Smooth muscle cell of the umbilical artery (primary cell): ENCODE measurements at places on chromosomes 4 and X. TPM values are rescaled to one million over a fixed set of nuclear protein-coding genes. Genes with fewer than 3 reads are reported as not detected.

Gene ARX
- total RNA-seq, result not detected in 2 replicates

Gene GJB1
- not detected in 2 replicates for total RNA-seq

Gene ADAMTS3
- 3.3 and 5.5 TPM in 2 replicates for total RNA-seq

Gene SCD5
- 12.2 and 13.5 TPM in 2 replicates for total RNA-seq

Gene DHRSX
- total RNA-seq, result 25.7 and 28.2 TPM in 2 replicates

Gene VSIG4
- total RNA-seq, result not detected in 2 replicates

Gene NEUROG2
- not detected in 2 replicates for total RNA-seq

Gene NLGN4X
- not detected in 2 replicates for total RNA-seq

Gene MAB21L2
- 0.28 and 1.8 TPM in 2 replicates for total RNA-seq

Gene KIAA1210
- total RNA-seq, result not detected in 2 replicates

Gene USP17L22
- total RNA-seq, result not detected in 2 replicates

Gene TMEM47
- 37.4 and 40.6 TPM in 2 replicates for total RNA-seq

Gene ASMT
- not detected in 2 replicates for total RNA-seq

Gene MAGEC1
- not detected in 2 replicates for total RNA-seq

Gene SH3D19
- 24.1 and 31.6 TPM in 2 replicates for total RNA-seq

Gene PI4K2B
- total RNA-seq, result 18.7 and 32.7 TPM in 2 replicates

Gene H2BW2
- not detected in 2 replicates for total RNA-seq

Gene GAGE2A
- not detected in 2 replicates for total RNA-seq

Gene FAM50A
- total RNA-seq, result 73.1 and 81.4 TPM in 2 replicates

Gene IL2RG
- total RNA-seq, result not detected in 2 replicates

Gene MND1
- total RNA-seq, result 1.8 and 3.0 TPM in 2 replicates

Gene ITM2A
- total RNA-seq, result not detected in 2 replicates

Gene SYP
- 0.30 and 0.32 TPM in 2 replicates for total RNA-seq

Gene IGSF1
- total RNA-seq, result 0.14 TPM in 1 of 2 replicates, not detected in the other

Gene FAM47E
- 0.18 and 0.59 TPM in 2 replicates for total RNA-seq

Gene EGF
- 5.9 and 11.3 TPM in 2 replicates for total RNA-seq

Gene ARMCX1
- total RNA-seq, result 32.0 and 46.3 TPM in 2 replicates

Gene FBXW7
- 74.7 and 153 TPM in 2 replicates for total RNA-seq

Gene PLXNB3
- total RNA-seq, result 6.2 and 24.6 TPM in 2 replicates

Gene PHOX2B
- not detected in 2 replicates for total RNA-seq

Gene RBMX2
- 16.5 and 22.0 TPM in 2 replicates for total RNA-seq

Gene GABRG1
- total RNA-seq, result not detected in 2 replicates

Gene LUZP4
- total RNA-seq, result not detected in 2 replicates

Gene NPY2R
- not detected in 2 replicates for total RNA-seq

Gene SHISA3
- 0.30 TPM in 1 of 2 replicates, not detected in the other for total RNA-seq

Gene FHDC1
- 0.28 and 0.30 TPM in 2 replicates for total RNA-seq
